ENCODE measurements at places on chromosomes 2 and 18.

DNA sequence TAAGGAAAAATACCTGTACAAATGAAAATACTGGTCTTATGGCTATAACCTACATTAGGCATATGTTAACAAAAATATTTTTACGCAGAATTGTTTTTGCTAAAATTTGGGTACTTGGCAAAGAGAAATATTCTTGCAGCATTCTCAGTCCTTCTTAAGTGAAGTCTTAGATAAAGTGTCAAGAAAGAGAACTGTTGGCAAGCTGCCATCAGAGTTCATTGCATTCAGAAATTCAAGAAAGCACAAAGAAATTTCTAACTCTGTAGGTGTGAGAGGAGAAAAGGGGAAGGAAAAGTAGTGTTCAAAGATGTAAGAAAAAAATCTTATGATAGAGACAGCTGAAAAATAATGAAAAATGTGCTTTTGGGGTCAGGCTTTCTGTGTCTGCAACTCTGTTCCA is 86.7 kb downstream of the IRS1 start:
- DNase-seq = no peak

DNA sequence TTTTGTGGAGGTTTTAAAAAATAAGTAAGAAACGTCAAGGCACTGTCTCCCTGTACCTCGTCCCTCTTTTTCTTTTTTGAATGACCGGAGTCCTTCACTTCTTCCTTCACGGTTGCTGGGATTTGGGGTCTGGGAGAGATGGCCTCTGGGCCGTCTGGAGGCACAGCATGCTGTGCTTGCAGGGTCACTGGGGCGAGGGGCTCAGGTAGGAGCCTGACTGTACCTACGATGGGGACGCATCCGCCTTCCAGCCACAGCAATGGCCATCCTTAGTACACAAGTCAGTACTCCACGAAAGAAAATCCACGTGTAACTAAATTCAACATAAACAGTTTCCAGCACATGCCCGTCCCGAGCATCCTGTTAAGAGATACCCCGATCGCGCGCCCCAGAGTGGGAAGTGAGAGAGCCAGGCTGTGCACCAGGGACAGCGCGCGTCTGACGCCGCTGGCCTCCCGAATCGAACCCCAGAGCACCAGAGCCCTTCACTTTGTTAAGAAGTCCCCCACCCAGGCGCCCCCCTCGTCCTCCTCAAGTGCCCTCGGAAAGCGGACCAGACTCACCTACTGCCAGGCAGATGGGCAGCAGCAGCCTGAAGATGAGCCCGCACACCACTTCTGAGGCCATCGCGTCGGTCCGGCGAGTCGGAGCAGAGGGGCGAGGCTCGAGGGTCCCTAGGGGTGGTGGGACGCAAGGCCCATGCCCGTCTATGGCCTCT is 1.2 kb downstream of the PIEZO2 start:
- no peak for DNase-seq

GRCh38 chr2:33484042-33484621 is 7.7 kb downstream of the RASGRP3 start:
- peak; percentile 8 for DNase-seq

GRCh38 chr18:7102131-7102530 is 15.5 kb downstream of the LAMA1 start:
- no peak for DNase-seq

- no peak for DNase-seq
These were observed 6.5 kb downstream of the TANK start for GRCh38 chr2:161166538-161167409.

DNA sequence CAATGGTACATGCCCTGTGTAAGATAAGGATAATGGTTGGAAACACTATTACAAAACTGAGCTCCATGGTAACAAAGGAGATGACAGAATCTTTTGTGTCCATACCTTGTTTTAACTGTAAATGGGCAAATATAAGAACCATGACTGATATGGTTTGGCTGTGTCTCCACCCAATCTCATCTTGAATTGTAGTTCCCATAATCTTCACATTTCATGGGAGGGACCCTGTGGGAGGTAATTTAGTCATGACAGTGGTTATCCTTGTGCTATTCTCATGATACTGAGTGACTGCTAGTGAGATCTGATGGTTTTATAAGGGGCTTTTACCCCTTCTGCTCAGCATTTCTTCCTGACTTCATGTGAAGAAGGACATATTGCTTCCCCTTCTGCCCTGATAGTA is 211.7 kb upstream of the RGPD4 start:
- no peak for DNase-seq

DNA sequence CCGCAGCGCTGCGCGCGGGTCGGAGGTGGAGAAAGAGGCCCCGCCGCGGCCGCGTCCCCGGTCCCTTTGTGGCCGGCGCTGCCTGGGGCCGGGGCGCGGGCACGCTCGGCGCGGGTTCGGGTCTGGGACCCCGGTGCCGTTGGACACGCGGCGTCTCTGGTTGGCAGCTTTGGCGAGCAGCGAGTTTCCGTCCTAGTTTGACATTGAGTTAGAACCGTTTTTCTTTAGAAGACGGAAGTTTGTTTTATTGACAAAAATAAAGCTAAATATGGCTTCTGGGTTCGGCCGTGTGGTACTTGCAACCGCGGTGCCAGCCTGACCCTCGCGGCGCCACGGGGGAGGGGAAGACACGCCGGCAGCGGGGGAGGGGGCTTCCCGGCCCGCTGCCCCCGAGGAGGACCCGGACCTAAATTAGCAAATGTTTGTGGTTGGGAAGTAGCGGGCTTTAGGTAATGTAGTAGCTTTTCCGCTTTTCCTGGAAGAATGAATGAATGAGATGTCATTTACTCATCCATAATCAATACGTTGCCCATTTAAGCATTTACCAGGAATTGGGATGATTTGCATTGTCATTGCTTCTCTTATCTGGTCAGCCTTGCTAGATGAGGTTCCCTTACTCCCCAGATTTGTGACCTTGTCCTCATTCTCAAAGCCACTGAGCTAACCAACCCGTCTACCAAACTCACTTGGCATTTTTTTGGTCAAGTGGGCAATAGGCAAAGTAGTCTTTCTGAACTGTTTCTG is 530 bp downstream of the GALNT1 start:
- peak; percentile 41 for DNase-seq

- DNase-seq = peak; percentile 37
These were observed 169.6 kb downstream of the KCNS3 start for GRCh38 chr2:18047896-18048657.

DNA sequence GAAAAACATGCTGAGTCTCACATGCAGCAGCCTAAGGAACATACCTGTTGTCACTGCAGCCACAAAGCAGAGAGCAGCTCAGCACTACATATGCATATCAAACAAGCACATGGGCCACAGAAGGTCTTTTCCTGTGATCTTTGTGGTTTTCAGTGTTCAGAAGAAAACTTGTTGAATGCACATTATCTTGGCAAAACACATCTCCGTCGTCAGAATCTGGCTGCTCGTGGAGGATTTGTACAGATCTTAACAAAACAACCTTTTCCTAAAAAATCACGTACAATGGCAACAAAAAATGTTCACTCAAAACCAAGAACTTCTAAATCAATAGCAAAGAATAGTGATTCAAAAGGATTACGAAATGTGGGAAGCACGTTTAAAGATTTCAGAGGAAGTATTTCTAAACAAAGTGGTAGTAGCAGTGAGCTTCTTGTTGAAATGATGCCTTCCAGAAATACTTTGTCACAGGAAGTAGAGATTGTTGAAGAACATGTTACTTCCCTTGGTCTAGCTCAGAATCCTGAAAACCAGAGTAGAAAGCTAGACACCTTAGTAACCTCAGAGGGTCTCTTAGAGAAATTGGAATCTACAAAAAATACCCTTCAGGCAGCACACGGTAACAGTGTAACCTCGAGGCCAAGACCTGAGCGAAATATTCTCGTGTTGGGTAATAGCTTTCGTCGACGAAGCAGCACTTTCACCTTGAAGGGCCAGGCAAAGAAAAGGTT is 34.1 kb downstream of the ZNF407 start:
- DNase-seq = peak; percentile 59

DNA sequence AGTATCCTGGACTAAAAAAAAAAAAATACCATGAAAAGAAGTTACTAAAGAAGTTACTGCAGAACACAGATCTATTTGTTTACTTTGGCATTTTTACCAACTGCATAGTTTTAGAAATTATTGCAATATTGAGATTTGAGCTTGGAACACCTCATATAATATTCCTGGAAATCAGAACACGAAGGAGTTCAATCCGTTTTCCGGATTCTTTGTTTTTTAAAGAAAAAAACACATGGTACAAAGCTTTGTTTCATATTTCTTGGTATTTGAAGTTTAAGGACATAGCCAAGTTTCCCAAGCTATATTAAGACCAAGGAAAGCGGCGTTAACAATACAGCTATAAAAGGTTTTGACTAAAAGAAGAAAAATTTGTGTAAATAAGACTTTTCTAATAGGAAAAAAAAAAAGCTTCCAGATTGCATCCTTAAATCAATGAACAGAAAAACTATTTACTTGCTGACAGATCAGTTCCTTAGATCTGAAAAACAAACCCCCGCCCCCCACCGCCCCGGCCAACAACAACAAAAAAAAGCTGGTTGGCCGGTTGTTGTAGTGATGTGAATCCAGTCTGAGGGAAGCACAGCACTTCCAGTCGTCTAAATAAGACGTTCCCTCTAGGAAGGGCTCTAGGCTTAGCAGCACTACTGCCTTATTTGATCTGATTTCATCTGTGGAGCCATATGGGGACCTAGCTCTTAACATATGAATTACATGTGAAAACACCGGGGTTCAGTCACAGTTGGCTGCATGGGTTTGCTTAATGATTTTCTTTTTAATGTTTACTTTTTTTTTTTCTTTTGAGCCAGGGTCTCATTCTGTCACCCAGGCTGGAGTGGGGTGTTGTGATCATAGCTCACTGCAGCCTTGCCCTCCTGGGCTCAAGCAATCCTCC is 2.5 kb upstream of the RHOB start:
- no peak for DNase-seq

GRCh38 chr2:217756375-217757107 is 246.3 kb downstream of the TNS1 start:
- DNase-seq = peak; percentile 90

All from AG08396 (cell line).